ENCODE measurements at places on chromosomes 4 and X. TPM values are rescaled to one million over a fixed set of nuclear protein-coding genes. Genes with fewer than 3 reads are reported as not detected.

DNA sequence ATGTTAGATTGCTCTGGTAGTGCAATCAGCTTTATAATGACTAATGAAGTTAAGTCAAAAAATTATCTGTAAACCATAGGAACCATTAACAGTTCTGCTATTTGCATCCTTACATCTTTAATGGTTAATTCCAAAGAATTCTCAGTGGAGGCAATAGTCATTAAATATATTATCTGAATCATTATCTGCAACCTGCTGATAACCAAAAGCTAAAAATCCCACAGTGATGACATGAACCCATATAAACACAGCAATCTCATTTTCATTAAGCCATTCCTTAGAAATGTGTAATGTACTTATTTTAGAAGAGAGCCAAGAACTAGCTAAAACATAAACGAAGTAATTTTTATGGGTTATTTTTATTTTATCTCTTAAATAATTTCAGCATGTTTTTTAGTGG is 60.2 kb downstream of the MAGEB16 start:
- no peaks in the 10 kb centered on the region for H3K4me1 ChIP-seq
- no peaks in the 10 kb centered on the region for H3K36me3 ChIP-seq
- no peak for DNase-seq
- no peak overlapping the region for H3K27ac ChIP-seq
- no peaks in the 10 kb centered on the region for H3K27me3 ChIP-seq

GRCh38 chrX:105618393-105619101 is 203.8 kb upstream of the NRK start:
- H3K4me3 ChIP-seq, result no peak overlapping the region
- H3K27ac ChIP-seq, result no peak overlapping the region
- no peaks in the 10 kb centered on the region for H3K4me1 ChIP-seq
- H3K36me3 ChIP-seq, result no peaks in the 10 kb centered on the region
- no peaks in the 10 kb centered on the region for H3K27me3 ChIP-seq
- peak; percentile 27 for DNase-seq

GRCh38 chrX:112857478-112857878 is 16.8 kb upstream of the AMOT start:
- no peak overlapping the region for H3K4me3 ChIP-seq
- H3K27me3 ChIP-seq, result no peaks in the 10 kb centered on the region
- no peaks in the 10 kb centered on the region for H3K36me3 ChIP-seq
- H3K27ac ChIP-seq, result no peak overlapping the region

GRCh38 chrX:12819222-12819621 is 28.0 kb downstream of the PRPS2 start:
- no peaks in the 10 kb centered on the region for H3K4me1 ChIP-seq
- H3K27me3 ChIP-seq, result no peaks in the 10 kb centered on the region
- H3K4me3 ChIP-seq, result no peak overlapping the region
- DNase-seq, result no peak
- H3K27ac ChIP-seq, result no peak overlapping the region
- peaks cover 22% of the 10 kb centered on the region for H3K36me3 ChIP-seq

- no peak overlapping the region for H3K27ac ChIP-seq
- H3K4me1 ChIP-seq, result peaks cover 17% of the 10 kb centered on the region
- H3K36me3 ChIP-seq, result no peaks in the 10 kb centered on the region
- no peaks in the 10 kb centered on the region for H3K27me3 ChIP-seq
- no peak overlapping the region for H3K4me3 ChIP-seq
- no peak for DNase-seq
Measured at GRCh38 chrX:19686876-19687275, 171.6 kb upstream of the MAP3K15 start.

DNA sequence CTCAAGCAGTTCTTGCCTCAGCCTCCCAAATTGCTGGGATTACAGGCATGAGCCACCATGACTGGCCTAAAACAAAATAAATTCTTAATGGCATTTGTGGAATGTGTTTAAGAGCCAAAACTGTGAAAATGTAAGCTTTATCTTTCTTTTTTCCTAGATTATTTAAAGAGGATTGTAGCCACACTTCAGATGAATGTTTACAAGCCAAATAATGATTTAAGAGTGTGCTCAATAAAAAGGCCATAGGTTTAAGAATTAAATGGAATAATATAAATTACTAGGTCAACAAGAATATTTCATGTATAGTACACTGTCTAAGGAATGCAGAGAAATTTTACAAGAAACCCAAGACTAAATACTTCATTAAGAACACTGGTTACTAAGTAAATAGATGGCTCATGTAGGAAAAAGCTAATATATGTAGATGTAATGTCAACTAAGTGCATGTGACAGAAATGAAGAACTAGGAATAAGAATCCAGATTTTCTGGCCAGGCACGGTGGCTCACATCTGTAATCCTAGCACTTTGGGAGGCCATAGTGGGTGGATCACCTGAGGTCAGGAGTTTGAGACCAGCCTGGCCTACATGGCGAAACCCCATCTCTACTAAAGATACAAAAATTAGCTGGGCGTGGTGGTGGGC is 21.3 kb upstream of the UGDH start:
- H3K36me3 ChIP-seq, result no peaks in the 10 kb centered on the region
- H3K27me3 ChIP-seq, result no peaks in the 10 kb centered on the region
- peak; percentile 59 for DNase-seq
- H3K4me1 ChIP-seq, result peaks cover 30% of the 10 kb centered on the region
- no peak overlapping the region for H3K4me3 ChIP-seq

DNA sequence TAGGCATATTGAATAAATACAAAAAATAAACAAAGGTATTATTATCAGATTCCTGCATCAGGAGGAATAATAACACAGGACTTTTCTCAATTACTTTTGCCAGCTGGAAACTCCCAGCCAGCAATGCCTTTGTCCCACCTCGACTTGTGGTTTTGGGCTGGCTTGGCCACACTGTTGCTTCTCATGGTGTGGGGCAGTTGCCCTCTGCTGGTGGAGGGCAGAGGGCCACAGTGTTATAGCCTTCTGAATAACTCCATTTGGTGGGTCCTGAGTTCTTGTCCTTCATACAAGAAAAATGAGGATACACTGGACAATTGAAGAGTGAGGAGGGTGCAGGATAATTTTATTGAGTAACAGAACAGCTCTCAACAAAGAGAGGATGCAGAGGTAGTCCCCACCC is 1206.0 kb upstream of the ADGRL3 start:
- no peak overlapping the region for H3K27ac ChIP-seq
- H3K27me3 ChIP-seq, result no peaks in the 10 kb centered on the region
- no peaks in the 10 kb centered on the region for H3K4me1 ChIP-seq
- no peak for DNase-seq

DNA sequence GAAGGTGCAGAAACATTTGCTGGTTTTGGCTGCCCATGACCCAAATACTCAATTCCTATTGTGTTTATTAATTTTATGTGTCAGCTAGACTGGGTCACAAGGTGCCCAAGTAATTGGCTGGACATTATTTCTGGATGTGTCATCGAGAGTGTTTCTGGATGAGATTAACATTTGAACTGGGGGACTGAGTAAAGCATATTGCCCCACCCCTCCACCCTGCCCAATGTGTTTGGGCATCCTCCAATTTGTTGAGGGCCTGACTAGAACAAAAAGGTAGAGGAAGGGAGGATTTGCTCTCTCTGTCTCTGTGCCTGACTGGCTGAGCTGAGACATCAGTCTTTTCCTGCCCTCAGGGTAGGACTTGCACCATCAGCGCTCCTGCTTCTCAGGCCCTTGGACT is 29.7 kb upstream of the LCORL start:
- H3K27ac ChIP-seq, result no peak overlapping the region
- peaks cover 19% of the 10 kb centered on the region for H3K27me3 ChIP-seq
- no peaks in the 10 kb centered on the region for H3K36me3 ChIP-seq

The CDKL5 gene
- 2.4 TPM for total RNA-seq

The EXOC1 gene
- 37.4 TPM for total RNA-seq

The WWC2 gene
- 15.8 TPM for total RNA-seq

The CXCL1 gene
- 267 TPM for total RNA-seq

The ARX gene
- not detected for total RNA-seq

The AGA gene
- total RNA-seq, result 42.1 TPM

The ADD1 gene
- 124 TPM for total RNA-seq

The PF4V1 gene
- total RNA-seq, result not detected

The MAGEA6 gene
- total RNA-seq, result 1.3 TPM
